ENCODE measurements at places on chromosomes 16 and 17.

GRCh38 chr16:54847207-54847606, 83.5 kb upstream of the IRX5 start:
- DNase-seq, result peak; percentile 4

- DNase-seq, result no peak
These were observed 76.4 kb upstream of the C17orf78 start for GRCh38 chr17:37299257-37299980.

DNA sequence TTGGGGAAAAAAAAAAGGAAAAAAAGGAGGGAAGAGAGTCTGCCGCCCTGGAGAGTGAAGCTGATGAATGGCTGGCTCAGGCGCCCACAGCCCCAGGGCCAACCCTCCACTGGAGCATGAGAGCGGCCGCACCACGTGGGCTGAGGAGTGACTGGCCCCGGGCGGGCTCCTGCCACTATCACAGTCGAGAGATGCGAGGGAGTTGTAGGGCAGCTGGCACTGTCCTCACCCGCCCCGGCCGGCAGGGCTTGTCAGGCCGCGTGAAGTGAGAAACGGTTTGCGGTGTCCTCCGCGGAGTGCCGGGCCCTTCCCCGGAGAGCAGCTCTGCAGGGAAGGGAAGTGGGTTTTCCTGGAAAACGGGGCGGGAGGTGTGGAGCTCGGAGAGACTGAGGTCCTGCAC, 45.9 kb downstream of the JPH3 start:
- DNase-seq, result no peak

- no peak for DNase-seq
These were observed 14.3 kb upstream of the PRKAR1A start for GRCh38 chr17:68497885-68498319.

DNA sequence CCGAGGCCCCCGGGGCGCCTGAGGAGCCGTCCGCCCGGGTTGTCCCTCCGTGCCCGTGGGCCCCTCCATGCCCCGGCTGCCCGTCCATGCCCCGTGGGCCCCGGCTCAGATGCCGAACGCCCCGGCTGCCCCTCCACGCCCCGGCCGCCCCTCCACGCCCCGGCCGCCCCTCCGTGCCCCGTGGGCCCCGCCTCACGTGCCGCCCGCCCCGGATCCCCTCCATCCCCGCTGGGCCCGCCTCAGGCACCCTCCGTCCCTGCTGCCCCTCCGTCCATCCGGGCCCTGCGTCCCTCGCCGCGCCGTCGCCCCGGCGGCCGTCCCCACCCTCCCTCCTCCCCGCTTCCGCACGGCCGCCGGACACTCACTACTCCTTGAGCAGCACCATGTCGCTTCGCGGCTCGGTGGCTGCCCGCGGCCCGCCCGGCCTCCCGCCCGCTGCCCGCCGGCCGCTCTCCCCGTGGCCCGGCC, 382 bp downstream of the PITPNA start:
- no peak for DNase-seq

DNA sequence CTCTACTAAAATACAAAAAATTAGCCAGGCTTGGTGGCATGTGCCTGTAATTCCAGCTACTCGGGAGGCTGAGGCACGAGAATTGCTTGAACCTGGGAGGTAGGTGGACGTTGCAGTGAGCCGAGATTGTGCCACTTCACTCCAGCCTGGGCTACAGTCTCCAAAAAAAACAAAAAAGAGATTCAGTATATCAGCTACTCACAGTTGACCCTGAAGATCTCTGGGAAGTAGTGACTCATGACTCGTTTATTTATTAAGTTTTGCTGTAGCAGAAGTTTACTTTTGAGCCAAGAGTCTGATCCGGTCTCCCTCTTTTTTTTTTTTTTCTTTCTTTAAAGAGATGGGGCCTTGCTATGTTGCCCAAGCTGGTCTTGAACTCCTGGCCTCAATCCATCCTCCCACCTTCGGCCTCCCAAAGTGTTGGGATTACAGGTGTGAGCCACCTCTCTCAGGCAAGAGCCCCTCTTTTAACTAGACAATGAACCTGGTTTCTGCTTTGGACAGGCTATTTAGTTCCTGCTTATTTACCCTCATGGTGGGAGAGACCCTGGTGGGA, 4.4 kb downstream of the MVP start:
- no peak for DNase-seq

GRCh38 chr17:69147460-69147859, 5.8 kb upstream of the ABCA6 start:
- DNase-seq, result no peak

GRCh38 chr17:18224053-18224386, 1.4 kb upstream of the LLGL1 start:
- DNase-seq, result no peak

DNA sequence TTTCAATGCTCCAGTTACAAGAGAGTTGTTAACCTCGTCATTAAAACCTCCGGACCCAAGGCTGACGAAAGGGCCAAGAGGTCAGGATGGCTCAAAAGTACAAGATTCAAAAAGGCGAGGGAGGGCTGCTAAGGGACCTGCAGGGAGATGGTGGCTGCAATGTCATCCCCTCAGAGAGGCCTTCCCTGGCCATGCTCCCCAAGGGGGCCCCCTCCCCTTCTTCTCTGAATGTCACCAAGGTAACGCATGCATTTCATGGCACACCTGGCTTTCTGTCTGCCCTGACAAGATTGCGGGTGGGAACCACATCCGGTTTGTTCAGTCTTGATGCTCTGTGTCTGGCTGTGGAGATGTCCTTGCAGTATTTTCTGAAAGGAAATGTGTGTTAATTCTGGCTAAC, 89.9 kb downstream of the C16orf78 start:
- no peak for DNase-seq

DNA sequence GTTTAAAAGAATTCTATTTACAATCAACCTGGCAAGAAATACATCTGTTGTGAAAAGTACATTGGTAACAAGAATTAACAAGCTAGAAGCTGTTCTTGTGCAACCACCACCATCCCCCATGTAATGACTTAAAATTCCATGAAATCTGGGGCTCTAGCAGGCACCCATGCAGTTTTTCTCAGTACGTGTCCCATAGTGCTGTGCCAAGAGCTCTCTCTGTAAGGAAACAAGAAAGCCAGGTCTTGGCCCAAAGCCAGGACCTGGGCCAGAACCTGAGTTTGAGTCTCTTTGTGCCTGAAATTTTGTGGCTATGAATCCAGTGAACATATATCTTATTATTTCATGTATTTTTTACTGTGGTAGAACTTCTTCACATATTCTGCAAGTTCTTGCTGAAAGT, 46.6 kb downstream of the NUP93 start:
- no peak for DNase-seq

DNA sequence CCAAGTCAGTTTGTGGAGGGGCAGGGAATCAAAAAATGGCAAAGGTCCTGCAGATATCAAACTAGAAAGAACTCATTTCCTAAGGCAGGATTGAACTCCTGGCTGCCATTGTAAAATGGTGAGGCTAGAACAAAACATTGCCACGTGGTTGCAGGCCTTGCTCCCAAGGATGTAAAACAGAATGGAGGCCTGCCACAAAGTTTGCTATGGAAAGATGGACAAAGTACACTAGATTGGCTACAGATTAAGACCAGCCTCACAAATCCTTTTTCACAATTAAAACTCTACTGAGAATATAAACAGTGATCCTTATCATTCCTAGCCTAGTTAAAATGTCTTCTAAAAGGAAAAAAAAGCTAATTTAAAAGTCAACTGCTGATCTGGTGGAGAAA, 30.9 kb downstream of the PHKB start:
- no peak for DNase-seq

DNA sequence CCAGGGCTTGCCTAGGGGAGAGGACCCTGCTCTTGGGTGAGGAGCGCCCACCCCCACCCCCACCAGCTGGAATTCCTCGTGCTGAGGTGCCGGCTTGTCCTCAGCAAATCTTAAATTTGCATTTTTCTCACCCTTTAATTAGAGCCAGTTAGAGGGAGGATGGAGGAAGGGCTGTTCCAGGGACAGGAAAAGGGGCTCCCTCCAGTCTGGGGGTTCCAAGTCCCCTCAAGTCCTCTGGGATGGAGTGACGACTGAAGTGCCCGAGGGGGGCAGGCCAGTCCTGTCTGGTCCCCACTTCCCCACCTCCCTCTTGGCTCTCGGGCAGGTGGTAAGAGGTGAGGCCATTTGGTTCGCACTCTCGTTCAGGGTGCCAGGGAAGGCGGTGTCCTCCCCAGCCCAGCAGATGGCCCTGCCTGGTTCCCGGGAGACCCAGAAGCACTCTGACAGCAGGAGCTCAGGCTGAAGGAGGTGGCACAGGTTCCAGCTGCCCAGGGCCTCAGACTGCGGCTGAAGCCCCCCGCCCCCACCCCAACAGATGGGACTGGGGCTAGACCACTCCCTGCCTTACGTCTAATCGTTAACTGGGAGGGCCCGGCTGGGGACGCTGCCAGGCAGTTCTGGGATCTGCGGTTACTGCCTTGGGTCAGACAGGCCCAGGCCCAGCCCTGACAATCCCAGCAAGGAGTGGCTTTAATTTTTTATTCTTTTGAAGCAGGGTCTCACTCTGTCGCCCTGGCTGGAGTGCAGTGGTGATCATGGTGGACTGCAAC, 2.2 kb downstream of the RAB26 start:
- DNase-seq, result peak; percentile 40

- peak; percentile 65 for DNase-seq
These were observed 13.3 kb downstream of the CAVIN1 start for GRCh38 chr17:42409523-42410318.

DNA sequence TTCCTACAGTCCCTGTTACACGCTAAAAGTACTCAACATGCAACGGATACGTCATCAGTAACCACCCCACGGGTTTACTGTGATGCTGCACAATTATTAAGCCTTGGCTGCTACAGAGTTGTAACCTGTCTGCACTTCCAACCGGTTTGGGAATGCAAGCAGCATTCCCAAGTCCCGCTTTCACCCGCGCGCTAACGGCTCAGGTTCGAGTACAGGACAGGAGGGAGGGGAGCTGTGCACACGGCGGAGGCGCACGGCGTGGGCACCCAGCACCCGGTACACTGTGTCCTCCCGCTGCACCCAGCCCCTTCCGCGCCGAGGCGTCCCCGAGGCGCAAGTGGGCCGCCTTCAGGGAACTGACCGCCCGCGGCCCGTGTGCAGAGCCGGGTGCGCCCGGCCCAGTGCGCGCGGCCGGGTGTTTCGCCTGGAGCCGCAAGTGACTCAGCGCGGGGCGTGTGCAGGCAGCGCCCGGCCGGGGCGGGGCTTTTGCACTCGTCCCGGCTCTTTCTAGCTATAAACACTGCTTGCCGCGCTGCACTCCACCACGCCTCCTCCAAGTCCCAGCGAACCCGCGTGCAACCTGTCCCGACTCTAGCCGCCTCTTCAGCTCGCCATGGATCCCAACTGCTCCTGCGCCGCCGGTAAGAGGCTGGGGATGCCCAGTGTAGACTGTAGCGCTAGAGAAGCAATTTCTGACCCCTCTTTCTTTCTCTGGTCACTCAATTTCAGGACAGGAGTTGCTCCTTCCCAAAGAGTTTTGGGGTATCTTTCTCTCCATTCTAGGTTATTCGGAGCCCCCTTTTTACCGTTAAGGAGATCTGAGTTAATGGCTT, at the start of gene MT2A:
MT2A (plus strand) TSS at position 542 of the 833 bp plus-strand sequence; CDS start at position 614, 72 bp downstream.
- peak; percentile 95 for DNase-seq

- DNase-seq, result peak; percentile 32
These were observed 19.0 kb upstream of the ITPRIPL2 start for GRCh38 chr16:19094542-19095365.

DNA sequence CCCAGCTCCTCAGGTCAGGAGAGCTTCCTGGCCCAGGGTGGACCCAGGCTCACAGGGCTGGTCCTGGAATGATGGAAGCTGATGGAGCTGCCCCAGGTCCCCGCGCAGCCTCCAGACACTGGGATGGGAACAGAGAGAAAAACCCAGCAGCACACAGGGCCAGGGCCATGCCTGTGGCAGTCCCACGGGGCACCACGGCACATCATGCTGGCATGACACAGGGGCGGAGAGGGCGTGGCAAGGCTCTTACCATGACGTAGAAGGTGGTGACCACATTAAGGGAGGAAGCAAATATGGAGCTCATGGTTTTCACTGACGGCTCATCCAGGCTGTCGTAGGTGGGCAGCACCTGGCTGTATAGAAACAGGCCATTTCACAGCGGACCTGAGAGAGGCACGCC, 18.3 kb downstream of the SLC38A10 start:
- DNase-seq, result no peak

- DNase-seq, result peak; percentile 73
These were observed 57.3 kb upstream of the CCL1 start for GRCh38 chr17:34420254-34420766.

Data from Calu3 (cell line).